ENCODE measurements at places on chromosomes 3 and 15.

- no peak for DNase-seq
- H3K4me1 ChIP-seq: no peaks in the 10 kb centered on the region
- no peaks in the 10 kb centered on the region for H3K36me3 ChIP-seq
Observed at GRCh38 chr3:124126436-124127023, 134.6 kb upstream of the ROPN1 start.

DNA sequence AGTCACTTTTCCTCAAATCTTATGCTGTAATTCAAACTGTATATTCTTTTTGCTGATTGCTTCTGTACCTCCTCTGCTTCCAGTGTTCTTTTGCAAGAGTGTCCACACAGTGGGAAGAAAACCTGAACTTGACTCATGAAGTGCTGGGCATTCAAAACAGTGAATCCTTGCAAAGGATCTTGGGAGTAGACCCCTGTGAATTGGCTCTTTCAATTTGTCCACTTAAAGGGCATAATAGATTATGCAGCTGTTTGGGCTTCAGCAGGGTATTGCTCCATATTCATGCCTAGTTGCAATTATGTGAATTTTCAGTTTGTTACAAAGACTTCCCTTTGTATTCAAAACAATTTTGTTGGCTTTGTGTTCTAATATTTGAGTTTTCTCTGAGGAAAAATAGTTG, 11.4 kb downstream of the ZFAND6 start:
- H3K4me3 ChIP-seq: no peak overlapping the region
- no peak overlapping the region for H3K27ac ChIP-seq
- no peak for DNase-seq
- peaks cover 1% of the 10 kb centered on the region for H3K36me3 ChIP-seq
- peaks cover 25% of the 10 kb centered on the region for H3K4me1 ChIP-seq

DNA sequence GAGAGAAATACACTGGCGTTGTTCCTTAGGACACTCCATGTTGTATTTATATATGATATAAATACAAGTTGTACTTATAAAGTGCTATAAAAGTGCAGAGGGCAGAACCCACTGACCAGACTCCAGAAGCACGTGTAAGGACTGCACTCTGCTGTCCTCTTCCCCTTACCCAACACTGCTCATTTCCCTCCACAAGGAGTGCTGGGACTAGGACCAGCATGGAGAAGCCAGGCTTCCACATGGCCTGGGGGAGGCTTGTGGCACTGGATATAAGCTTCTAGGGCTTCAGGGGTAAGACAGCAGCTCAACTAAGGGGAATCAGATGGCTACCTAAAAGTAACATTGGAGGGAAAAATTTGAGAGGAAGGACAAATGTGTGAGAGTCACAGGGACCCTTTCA, 556.9 kb downstream of the IGSF11 start:
- no peaks in the 10 kb centered on the region for H3K36me3 ChIP-seq
- H3K27ac ChIP-seq: no peak overlapping the region
- H3K27me3 ChIP-seq: no peaks in the 10 kb centered on the region

GRCh38 chr15:28255965-28256364, 66.0 kb downstream of the HERC2 start:
- no peaks in the 10 kb centered on the region for H3K27me3 ChIP-seq
- no peak overlapping the region for H3K27ac ChIP-seq

DNA sequence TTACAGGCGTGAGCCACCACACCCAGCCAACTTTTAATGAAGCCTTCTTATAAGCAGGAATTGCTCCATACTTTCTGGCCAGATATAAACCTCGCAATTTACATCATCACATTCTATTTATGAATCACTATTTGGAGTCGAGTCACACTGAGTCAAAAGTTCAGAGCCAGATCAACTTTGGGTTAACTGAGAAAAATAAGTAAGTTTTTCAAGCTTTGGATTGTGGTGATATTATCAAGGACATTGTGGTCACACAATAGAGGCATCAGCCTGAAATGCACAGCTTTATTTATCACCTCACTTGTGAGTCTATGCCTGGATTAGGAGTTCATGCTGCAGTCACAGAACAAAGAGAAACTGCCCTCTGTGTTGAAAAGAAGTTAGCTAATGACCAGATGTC, 1163.5 kb downstream of the ROBO1 start:
- no peak overlapping the region for H3K27ac ChIP-seq
- H3K4me1 ChIP-seq: no peaks in the 10 kb centered on the region
- peaks cover 3% of the 10 kb centered on the region for H3K36me3 ChIP-seq
- no peak overlapping the region for H3K4me3 ChIP-seq
- DNase-seq: no peak

- H3K27me3 ChIP-seq: no peaks in the 10 kb centered on the region
- no peak overlapping the region for H3K4me3 ChIP-seq
- no peak overlapping the region for H3K27ac ChIP-seq
- DNase-seq: no peak
- H3K4me1 ChIP-seq: no peaks in the 10 kb centered on the region
- no peaks in the 10 kb centered on the region for H3K36me3 ChIP-seq
Observed at GRCh38 chr3:55947406-55947805, 460.3 kb upstream of the WNT5A start.

DNA sequence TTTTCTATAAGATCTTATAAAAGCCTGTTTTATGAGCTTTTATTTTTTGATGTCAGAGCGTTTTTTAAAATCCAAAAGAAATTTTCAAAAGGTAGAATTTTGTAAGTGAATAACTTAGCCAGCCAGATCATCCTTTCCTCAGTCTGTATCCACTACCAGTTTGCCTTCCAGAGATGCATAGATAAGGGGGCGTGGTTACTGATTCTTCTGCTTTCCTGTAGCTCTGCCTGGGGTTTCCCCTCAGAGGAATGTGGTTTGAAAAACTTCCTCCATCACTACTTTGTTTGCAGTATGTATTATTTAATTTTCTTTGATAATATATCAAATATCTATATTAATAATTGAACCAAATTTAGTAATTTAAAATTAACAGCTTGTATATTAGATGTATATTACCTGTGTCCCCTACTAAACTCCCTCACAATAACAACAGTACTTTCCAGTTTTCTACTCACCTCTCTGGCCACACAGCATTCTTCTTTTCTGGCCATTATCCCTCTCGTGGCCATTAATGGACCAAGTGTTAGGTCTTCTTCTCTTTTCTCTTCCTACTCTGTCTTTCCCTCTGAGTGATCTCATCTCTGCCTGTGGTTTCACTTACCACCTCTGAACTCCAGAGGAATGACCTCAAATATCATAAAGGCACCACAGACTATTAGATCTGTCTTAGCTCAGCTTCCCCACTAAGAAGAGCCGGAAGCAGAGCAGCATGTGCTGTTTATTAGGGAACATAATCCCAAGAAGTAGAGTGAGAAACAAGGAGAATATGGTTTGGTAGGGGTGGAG, 239.7 kb downstream of the UBE2E2 start:
- H3K27ac ChIP-seq: peak overlapping the region; percentile 25
- peak; percentile 44 for DNase-seq
- no peaks in the 10 kb centered on the region for H3K36me3 ChIP-seq
- H3K4me1 ChIP-seq: peaks cover 54% of the 10 kb centered on the region
- peak overlapping the region; percentile 25 for H3K4me3 ChIP-seq
- no peaks in the 10 kb centered on the region for H3K27me3 ChIP-seq

- no peak overlapping the region for H3K4me3 ChIP-seq
- no peaks in the 10 kb centered on the region for H3K27me3 ChIP-seq
- H3K36me3 ChIP-seq: no peaks in the 10 kb centered on the region
- peaks cover 5% of the 10 kb centered on the region for H3K4me1 ChIP-seq
Observed at GRCh38 chr3:143771939-143772338, 76.3 kb downstream of the SLC9A9 start.

DNA sequence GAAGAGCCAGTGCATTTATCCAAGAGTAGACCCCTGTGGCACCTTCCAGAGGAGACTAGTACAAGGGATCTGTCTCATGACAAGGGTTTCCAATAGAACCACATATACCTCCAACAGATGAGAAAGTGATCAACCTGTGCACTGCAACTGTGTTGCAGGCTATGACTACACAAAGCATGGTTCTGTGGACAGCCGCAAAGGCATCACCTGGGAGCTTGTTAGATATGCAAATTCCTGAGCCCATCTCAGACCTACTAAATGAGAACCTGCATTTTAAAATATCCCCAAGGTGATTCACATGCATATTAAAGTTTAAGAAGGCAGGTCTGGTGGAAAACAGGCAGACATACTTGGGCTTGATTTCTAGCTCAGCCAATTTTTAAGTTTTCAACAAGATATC, 368.7 kb downstream of the FOXP1 start:
- no peaks in the 10 kb centered on the region for H3K27me3 ChIP-seq
- H3K27ac ChIP-seq: peak overlapping the region; percentile 73
- H3K4me3 ChIP-seq: no peak overlapping the region
- H3K4me1 ChIP-seq: peaks cover 95% of the 10 kb centered on the region
- DNase-seq: no peak
- H3K36me3 ChIP-seq: no peaks in the 10 kb centered on the region

DNA sequence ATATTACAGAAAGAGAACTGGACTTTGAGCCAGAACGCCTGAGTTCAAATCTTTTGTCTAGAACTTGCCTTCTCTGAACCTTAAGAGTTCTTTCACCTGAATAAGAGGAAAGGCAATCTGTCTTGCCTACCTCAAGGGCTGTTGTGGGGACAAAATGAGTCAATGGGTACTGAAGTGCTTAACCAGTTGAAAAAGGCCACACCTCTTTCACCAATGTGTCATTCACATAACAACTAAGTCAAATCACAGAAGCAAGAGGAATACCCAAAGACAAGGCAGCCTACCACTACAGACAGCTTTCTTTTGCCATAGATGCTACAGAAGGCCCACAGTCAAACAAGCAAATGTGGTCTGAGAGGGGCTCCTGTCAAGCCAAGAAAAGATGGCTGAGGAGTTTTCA, 39.7 kb downstream of the NBEAL2 start:
- H3K36me3 ChIP-seq: no peaks in the 10 kb centered on the region
- H3K27me3 ChIP-seq: no peaks in the 10 kb centered on the region
- peaks cover 36% of the 10 kb centered on the region for H3K4me1 ChIP-seq
- peak overlapping the region; percentile 84 for H3K27ac ChIP-seq

GRCh38 chr3:112092496-112093179, 6.4 kb downstream of the C3orf52 start:
- no peak for DNase-seq
- H3K27ac ChIP-seq: peak overlapping the region; percentile 35
- H3K4me3 ChIP-seq: no peak overlapping the region
- H3K27me3 ChIP-seq: no peaks in the 10 kb centered on the region
- no peaks in the 10 kb centered on the region for H3K36me3 ChIP-seq

GRCh38 chr3:38574411-38575278, 74.8 kb downstream of the SCN5A start:
- no peak for DNase-seq
- H3K36me3 ChIP-seq: no peaks in the 10 kb centered on the region
- H3K4me3 ChIP-seq: no peak overlapping the region
- peaks cover 3% of the 10 kb centered on the region for H3K27me3 ChIP-seq
